NT2/D1 (cell line): ENCODE measurements at places on chromosomes 5 and 9.

GRCh38 chr5:5421149-5421960, 1.1 kb upstream of the ICE1 start:
- DNase-seq, result no peak

GRCh38 chr5:158832731-158833130, 267.0 kb downstream of the EBF1 start:
- no peak for DNase-seq

DNA sequence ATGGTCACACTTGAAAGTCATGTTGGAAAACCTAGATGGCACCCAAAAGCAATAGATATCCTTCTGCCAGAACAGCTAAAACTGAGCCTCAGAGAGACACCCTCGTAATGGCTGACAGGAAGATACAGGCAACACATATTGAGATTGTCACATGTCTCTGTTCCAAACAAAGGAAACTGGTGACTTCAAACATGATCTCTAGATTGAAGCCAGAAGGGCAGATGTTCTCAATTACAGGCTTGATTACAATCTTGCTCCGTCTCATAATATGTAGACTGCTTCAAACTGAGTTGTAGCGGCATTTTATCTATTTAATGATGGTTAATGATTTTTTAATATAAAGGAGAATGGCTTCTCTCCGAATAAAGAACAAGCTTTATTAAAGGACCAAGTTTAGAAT, 774.3 kb downstream of the KCTD16 start:
- DNase-seq, result no peak

DNA sequence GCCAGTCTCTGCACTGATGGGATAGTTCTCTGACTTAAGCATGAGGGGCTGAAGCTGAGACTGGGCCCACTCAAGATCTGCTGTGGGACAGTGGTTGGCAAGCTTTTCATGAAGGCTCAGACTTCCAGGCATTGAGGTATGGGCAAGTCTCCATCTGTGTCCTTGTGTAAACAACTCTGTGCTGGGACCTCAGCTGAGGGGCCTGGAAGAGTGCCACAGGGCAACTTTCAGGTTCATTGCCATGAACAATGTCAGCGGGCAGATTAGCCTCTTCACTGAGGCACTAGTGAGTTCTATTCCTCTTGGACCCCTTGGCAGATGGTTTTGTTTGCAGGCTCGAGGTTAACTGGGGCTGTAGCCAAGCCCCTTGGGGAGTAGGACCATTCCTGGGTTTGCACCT, 127.1 kb downstream of the MRPS30 start:
- DNase-seq, result no peak

DNA sequence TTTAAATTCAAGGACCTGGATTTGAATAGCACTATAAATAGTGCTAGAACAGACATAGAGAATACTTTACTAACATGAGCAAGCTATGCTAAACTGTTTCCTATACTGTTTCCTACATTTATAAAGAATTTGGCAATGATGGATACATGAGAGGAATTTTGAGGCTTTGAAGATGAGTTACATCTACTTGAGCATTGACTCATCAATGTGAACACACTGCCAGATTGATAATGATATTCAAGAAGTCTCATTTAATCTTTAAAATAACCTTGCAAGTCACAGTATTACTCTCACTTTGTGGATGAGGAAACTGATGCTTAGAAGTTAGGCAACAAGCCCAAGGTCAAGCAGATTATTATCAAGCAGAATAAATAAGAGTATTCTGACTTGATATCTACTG, 281.9 kb downstream of the DNAH5 start:
- no peak for DNase-seq

- no peak for DNase-seq
These were observed 72.4 kb upstream of the OLFM1 start for GRCh38 chr9:135015096-135015495.

DNA sequence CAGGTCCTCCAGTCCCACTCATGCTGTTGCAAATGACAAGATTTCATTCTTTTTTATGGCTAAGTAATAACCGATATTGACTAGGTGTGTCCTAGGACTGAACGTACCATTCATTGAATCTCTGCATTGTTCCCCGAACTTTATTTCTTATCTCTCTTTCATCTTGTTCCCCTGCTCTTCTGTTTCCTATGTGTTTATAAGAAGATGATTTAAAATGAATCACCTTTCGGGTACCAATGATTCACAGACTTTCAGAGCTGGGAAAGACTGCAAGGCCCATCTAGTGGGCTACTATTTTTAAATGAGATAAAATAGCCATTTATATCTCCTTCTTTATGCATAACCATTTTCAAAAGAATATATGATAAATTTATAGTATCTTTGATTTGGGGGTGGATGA, 133.0 kb downstream of the CDH18 start:
- DNase-seq, result no peak

GRCh38 chr5:1795506-1795905, 4.1 kb downstream of the MRPL36 start:
- no peak for DNase-seq

DNA sequence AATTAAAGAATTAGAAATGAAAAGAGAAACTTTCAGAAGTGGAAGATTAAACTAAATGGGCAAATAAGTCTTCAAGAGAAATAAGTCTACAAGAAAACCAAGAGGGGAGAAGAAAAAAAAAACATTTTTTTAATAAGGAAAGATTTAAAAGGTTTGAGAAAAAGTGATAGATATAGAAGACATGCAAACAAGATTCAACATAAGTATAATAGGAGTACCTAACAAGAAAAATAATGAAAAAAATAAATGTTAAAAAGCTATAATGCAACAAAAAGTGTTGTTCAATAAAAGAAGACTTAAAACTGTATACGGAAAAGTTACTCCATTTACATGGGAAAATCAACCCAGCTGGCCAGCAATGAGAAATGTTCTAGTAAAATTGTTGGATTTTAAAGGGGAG, 42.6 kb downstream of the PTPDC1 start:
- no peak for DNase-seq

DNA sequence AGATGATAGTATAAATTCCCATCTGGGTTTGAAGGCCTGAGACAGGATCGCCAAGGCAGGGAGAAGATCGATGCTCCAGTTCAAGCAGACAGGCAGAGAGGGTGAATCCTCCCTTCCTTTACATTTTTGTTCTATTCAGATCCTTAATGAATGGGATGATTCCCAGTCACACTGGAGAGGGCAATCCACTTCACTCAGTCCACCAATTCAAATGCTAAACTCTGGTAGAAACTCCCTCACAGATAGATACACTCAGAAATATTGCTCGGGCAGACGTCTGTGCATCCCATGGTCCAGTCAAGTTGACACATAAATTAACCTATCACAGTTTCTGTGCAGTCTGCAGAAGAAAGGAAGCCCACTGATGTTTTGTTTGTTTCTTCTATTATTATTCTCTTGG, 193.1 kb upstream of the ZNF462 start:
- DNase-seq, result no peak

DNA sequence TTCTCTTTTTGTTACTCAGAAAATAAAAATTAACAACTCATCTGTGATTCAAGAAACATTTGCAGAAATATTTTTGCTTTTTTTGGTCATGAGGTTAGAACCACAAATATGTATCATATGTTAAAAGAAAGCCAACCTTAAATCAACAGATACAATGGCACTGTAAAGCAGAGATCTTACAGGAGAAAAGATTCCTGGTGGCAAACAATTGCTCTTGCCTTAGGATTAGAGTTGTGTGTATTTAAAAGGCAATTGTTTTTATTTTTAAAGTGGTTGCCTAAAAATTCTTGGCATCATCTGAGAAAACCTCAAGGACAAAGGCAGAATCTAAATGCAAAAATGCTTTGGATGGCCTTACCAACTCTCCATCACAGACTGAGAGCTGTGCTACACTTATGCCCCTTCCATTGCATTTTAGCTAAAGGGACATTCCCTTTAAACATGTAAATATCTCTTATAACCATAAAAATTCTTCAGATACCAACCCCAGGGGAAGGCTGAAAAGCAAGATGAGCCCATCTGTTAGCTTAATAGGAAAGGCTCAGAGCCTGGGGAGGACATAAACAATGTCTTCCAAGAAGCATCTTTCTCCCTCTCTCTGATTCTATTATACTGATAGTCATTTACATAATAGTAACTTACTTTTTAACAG, 100.4 kb downstream of the FAM114A2 start:
- DNase-seq, result no peak

DNA sequence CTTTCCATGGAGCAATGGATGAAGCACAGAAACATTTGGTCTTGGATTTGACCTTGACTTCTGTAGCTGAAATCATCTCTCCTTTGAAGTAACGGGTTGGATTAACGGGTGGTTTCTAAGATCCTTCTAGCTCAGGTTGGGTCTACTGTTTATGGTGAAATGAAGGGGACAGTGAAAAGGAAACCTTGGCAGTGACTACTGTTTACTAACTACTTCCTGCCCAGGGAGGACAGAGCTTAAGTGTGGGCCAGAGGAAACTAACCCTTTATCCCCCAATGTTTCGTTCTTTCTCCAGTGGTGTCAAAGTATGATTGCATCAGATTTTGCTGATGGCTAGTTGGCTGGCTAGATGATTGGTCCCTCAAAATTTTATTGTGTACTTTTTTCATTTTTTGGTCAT, 22.2 kb downstream of the SKP2 start:
- DNase-seq, result no peak

DNA sequence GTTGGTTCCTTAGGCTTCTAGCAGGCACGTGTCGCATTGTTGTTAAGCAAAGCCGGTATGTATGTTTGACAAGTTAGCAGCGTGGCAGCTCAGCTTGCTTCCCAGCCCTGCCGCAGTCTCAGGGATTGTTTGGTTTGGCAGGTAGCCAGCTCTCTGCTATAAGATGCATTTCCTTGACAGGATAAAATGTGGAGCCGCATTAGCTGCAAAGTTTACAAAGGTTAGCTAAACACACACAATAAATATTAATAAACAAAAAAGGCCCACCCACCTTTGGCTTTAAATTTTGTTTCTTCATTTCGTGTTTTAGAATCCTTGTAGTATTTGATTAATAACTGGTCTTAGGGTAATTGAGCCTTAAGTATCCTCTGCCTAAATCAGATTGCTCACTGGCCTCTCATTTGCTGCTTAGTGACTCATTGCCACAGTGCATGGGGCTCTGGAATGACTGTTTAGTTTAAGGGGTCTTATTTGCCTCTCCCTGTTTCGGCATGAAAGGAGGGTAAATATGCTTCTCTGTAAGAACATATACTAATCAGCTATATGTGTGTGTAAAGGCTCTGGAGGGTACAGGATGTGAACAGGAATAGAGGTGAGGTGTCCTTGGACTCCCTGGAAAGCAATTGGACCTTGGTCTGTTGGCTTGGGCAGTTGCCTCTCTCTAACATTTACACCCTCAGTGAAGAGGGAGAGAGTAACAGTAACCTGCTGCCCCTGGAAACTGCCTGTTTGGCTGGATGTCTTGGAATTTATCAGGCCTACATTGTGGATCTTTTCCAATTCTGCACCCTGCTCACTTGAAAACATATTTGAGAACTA, 122.0 kb downstream of the GDNF start:
- DNase-seq, result peak; percentile 9

- DNase-seq, result no peak
These were observed 5.9 kb downstream of the PLK2 start for GRCh38 chr5:58454025-58454424.

- no peak for DNase-seq
These were observed 6.9 kb downstream of the AK3 start for GRCh38 chr9:4734150-4734549.

- DNase-seq, result no peak
These were observed 64.0 kb downstream of the DEPDC1B start for GRCh38 chr5:60636001-60636400.

DNA sequence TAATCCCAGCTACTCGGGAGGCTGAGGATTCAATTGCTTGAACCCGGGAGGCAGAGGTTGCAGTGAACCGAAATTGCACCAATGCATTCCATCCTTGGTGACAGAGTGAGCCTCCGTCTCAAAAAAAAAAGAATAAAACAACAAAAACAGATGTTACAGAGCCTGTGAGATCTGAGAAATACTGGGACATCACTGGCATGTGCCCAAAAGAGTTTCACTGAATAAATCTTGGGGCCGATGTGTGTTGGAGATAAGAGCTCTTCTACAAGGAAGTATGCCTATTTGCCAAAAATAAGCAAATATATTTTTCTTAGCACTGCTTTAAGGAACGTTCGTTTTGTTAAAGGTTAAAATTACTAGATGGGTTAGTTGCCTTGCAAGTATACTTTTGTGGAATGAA, 55.1 kb downstream of the KIAA1958 start:
- DNase-seq, result no peak

- no peak for DNase-seq
These were observed 636.2 kb upstream of the CCNG1 start for GRCh38 chr5:162801235-162801634.

- DNase-seq, result no peak
These were observed 152.0 kb downstream of the GPBP1 start for GRCh38 chr5:57325678-57326397.

DNA sequence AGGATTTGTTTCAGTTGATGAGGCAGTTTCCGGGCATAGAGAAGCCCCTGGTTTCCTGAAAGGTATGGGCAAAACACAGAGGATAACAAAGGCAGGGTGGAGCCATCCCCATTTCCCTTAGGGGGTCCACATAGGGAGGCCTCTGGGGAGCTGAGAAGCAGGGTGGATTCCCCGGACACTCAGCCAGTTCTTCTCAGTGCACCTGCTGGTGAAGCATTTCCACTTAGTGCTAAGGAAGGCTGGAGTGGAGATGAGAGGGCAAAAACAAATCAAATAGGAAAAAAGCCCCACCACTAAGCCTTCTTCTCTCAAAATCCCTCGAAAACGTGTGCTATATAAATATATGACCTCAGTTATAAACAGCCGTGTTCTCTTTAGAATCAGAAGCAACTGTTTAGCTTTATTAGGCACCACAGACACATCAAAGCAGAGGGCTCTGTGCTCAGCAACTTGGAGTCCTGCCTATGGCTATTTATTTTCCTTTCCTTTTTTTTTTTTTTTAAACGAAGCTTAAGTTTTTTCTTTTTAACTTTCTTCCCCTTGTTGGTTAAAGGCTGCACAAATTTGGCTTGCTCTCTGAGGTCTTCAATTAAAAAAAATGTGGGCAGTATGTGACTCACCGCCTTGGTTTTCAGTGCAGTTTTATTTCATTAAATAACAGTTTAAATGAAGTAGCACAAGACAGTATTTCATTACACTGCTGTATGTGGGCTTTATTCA, 67.7 kb downstream of the PRDM6 start:
- no peak for DNase-seq

GRCh38 chr9:114911167-114911821, 19.1 kb downstream of the TNFSF8 start:
- DNase-seq, result peak; percentile 78
